ENCODE measurements at places on chromosomes 3 and 15.
A peak's percentile ranks its signal among the peaks of the same experiment; 100 is the strongest.

- DNase-seq: peak; percentile 99
Measured at GRCh38 chr3:197736491-197737318, at the start of gene RUBCN. RUBCN (minus strand) TSS chr3:197736904; CDS start chr3:197736719, 185 bp downstream.

DNA sequence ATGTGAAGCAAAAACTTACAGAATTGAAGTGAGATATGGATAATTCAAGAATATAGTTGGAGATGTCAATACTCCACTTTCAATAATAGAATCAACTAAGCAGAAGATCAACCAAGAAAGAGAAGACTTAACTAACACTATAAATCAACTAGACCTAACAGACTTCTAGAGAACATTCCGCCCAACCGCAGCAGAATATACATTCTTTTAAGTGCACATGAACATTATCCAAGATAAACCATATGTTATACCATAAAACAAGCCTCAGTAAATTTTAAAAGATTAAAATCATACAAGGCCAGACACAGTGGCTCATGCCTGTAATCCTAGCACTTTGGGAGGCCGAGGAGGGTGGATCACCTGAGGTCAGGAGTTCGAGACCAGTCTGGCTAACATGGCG, 5.5 kb upstream of the TEX55 start:
- DNase-seq: no peak

- DNase-seq: no peak
Measured at GRCh38 chr15:82710926-82711490, 1.3 kb upstream of the AP3B2 start.

- DNase-seq: peak; percentile 92
Measured at GRCh38 chr15:29687204-29687815, 135.0 kb downstream of the TJP1 start.

- no peak for DNase-seq
Measured at GRCh38 chr3:37443363-37444035, 269.1 kb upstream of the LRRFIP2 start.

DNA sequence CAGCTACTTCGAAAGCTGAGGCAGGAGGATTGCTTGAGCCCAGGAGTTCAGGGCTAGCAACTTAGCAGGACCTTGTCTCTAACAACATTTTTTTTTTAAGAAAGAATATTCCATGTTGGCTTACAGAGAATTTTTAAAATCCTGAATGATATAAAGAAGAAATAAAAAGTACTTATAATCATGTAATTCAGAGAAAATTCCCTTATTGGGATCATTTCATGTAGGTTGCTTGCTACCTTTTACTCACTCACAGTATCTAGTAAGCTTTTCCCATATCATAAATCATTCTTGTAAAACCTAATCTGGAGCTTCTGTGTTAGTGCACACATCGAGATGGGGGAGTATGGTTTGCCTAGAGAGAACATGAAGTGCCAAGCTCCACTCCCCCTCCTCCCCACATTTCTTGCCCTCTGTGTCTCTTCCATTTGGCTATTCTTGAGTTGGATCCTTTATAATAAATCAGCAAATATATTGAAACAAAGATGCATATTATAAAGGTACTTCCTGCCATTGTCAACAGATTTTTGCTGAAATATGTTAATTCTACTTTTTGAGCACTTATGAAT, 13.6 kb downstream of the TF start:
- DNase-seq: no peak

- DNase-seq: no peak
Measured at GRCh38 chr15:37709669-37710068, 224.8 kb upstream of the TMCO5A start.

- DNase-seq: no peak
Measured at GRCh38 chr15:45091161-45091560, 22.8 kb downstream of the DUOX2 start.

DNA sequence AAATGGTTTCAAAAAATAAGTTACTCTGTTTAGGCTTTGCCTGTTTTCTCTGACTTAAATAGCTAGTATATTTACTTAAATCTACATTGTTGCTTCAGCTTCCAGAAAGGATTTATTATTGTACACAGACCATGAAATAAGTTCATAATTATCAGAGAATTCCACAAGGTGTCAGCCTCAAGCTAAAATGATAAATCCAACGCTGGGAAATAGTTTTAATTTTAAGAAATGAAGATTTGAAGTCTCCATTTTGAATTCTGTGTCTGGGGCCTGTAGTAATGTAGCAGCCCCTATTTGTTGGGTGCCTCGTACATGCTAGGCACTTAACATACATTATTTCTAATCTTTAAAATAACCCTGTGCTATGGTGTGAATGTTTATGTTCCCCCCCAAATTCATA, 92.6 kb upstream of the KCNMB2 start:
- DNase-seq: peak; percentile 53

DNA sequence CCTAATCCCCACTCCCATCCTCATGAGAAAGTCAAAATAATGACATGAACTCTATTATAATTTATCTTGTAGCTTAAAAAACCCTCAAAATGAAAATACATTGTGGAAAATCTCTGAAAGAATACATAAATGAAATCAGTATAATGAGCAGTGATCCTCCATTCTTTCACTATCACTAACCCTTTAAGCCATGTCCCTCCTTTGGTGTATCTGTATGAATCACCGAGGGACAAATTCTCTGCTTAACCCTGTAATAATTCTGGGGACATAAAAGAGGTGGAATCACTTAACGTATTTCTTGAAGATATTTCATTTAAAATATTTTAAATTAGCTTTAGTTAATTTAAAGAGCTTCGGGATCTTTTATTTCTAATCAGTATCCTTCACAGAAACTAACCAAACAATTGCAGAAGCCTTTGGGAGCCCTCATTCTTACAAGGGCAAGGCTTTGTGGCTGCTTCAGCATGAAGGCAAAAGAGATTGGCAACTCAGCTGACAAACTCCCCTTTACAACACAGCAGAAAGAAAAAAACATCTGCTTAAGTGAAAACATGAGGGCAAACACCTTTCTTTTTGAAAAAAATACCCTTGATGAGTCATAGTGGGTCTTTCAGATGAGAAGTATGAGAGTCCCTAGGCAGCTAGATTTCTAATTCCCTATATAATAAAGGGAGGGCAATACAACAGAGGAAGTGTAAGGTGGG, 44.0 kb upstream of the ALCAM start:
- no peak for DNase-seq

- DNase-seq: no peak
Measured at GRCh38 chr15:25710184-25710583, 152.9 kb downstream of the ATP10A start.

- no peak for DNase-seq
Measured at GRCh38 chr3:55692295-55692956, 205.3 kb upstream of the WNT5A start.
